ENCODE measurements at places on chromosomes 16 and 17.
A peak's percentile ranks its signal among the peaks of the same experiment; 100 is the strongest.

DNA sequence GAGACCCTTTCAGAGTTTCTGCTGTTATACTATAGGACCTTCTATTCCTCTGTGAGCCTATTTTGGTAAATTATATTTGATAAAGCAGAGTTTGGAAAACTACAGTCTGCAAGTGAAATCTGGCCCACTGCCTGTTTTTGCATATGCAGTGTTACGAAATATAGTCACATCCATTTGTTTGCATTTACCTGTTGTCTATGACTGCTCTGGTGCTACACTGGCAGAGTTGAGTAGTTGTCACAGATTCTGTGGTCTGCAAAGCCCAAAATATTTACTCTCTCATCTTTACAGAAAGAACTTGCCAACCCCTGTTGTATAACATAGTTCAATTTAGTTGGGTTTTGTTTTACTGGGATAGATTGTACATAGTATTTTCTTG is 42.3 kb downstream of the TNRC6A start:
- DNase-seq, result no peak

GRCh38 chr17:82179946-82180475 is 32.6 kb downstream of the CCDC57 start:
- DNase-seq, result no peak

GRCh38 chr16:9840761-9841665 is 341.2 kb downstream of the GRIN2A start:
- no peak for DNase-seq

GRCh38 chr16:80718480-80719220 is 85.7 kb downstream of the CDYL2 start:
- no peak for DNase-seq

DNA sequence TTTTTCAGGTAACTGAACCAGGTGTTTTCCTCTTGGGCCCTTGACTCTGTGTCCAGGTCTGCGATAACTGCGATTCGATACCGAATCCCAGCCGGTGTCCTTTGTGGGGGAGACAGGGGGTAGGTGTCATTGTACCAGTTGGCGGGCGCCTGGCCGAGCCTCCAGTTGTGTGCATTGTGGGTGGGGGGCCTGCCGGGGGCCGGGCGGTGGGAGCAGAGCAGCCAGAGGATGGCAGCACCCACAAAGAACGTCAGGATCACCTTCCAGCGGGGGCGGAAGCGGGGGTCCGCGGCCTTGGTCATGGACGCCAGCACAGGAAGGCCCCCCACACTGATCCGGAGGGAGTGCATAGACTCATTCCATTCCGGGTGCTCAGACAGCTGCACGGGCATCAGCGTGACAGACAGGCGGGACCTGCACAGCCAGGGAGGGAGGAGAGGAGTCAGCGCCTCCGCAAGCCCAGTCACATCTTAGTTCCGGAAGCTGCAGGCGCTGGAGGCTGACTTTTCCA is 12.3 kb downstream of the CANT1 start:
- no peak for DNase-seq

GRCh38 chr16:54096607-54097006 is 190.0 kb downstream of the IRX3 start:
- no peak for DNase-seq

- no peak for DNase-seq
Measured at GRCh38 chr17:7413346-7413985, 5.8 kb downstream of the NLGN2 start.

DNA sequence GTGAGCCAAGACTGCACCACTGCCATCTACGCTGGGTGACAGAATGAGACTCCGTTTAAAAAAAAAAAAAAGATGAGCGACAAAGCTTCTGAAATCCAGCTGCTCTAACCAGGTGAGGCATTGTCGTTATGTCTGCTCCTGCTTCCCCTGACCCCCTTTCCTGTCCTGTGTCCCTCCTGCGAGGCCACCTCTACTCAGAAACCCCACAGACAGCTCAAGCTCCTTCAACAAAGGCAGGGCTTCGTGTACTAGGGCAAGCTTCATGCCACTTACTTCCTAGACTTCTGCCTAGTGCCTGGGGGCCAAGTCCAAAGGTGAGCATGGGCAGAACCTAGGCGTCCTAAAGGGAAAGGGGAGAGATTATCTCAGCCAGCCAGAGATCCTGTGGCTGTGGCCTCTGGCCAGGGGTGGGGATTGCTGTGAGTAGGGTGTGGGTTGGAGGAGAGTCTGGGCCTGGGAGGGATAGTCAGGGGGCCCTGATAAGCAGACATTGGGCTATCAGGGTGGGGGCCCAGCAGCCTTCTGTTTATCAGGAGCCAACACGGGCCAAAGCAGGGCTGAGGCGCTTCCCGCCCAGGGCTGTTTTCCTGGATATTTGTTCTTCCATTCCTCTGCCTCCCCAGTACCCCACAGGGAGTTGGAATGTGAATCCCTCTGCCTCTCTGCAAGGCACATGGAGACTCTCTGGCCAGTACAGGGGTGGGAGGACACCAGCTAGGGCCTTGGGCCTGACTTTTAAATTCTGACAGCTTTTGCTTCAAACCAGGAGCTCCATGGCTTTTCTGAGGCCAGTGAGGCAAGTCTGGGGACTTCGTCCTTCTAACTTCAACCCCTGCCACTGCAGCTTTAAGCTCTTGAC is 10.4 kb downstream of the ERAL1 start:
- no peak for DNase-seq

GRCh38 chr17:78934681-78935418 is 9.7 kb upstream of the TIMP2 start:
- no peak for DNase-seq

DNA sequence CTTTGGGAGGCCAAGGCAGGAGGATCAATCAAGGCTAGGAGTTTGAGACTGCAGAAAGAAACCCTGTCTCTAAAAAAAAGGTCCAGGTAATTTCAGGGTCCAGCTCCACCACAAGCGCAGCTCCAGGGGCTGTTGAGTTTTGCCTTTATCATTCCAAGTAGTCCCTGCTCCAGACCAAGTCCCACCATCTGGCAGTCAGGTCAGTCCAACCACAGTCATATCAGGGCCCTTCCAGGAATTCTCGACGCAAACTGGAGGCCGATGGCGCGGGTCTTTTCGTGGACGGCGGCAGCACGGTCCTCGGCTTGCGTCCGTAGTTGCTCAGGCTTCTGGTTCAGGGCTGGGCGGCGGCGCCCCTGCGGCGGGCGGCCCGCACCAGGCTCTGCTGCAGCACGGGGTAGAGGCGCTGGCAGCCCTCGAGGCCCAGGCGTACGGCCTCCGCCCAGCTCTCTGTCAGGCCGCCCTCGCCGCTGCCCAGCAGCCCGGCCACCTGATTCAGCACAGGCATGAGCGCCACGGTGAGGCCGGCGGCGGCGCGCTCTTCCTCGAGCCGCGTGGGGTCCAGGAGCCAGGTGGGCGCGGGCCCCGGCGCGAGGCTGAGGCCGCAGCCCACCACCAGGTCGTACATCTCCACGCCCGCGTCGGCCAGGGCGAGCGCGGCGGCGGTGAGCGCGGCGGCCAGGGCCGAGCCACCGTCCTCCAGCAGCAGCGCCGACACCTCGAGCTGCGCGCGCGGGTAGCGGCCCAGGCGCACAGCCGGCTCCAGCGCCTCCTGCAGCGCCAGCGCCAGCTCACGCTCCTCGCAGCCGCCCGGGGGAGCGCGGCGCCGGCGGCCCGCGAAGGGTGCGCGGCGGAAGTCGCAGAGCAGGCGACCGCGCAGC is 752 bp downstream of the EXOSC6 start:
- peak; percentile 48 for DNase-seq

- DNase-seq, result no peak
Measured at GRCh38 chr17:10807704-10808128, 3.8 kb upstream of the TMEM238L start.

GRCh38 chr17:12977008-12977751 is 40.6 kb downstream of the ELAC2 start:
- no peak for DNase-seq

DNA sequence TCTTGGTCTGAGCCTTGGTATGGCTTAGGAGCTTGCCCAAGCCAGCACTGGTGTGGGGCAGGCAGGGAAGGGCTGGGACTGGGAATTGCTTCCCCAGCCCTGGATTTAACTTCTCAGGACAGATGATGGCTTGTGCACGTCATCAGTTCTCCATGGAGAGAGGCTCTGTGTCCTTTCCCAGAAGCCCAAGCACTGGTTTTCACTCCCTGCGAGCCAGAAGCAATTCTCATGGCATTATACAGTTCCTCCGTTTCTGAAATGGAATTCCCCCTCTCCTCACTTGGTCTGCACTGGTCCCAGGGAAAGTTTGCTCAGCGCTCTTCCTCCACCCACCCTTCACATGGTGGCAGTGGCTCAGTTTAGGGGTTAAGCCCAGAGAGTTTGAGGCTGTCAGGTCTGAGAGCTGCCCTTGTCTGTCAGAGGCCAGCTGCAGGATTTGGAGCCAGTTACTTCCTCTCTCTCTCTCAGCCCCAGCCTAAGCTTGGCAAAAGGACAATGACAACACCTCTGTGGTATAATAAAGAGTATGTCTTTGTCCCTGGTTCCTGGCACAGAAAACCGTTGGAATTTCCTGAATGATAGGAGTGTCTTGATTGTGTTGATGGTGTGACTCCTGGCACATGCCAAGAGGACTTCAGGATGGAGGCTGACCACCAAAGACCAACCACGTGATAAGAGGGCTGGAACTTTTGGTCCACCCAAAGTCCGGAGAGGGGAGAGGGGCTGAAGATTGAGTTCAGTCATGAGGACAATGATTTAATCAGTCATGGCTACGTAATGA is 219.6 kb upstream of the TNRC6C start:
- no peak for DNase-seq

DNA sequence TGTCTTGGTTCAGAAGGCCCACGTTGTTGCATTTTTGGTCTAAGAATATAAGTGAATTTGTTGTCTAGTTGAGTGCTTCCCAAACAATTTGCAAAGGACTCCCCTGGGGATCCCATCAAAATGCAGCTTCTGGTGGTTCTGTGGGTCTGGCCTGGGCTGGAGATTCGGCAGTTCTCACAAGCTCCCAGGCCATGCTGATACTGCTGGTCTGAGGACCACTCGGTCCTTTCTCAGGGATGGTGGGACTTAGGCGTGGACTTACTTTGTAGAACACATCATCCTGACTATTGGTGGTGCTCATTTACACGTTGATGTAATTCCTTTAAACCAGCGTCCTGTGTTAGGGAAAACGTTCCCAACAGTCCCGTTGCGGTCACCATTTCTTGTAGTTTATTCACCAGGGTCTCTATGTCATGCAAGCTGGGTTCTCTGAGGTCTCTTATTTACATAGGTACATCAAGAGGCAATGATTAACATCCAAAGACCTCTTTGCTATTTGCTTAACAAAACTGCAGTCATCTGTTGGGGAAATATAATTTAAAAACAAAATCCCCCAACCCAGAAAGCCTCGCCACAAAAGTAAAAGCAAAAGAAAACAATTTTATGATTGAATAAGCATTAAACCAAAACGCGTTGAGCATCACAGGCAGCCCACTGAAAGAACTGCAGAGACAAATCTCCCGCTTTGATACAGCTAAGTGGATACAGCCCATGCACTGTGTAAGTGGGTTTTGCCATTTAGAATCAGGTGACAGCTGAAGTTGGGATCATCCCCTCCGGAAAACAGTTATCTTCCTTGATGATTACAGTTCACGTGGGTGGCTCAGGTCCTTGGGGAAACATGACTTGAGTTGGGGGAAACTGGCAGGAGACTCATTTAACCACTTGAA is 39.0 kb upstream of the SEC14L1 start:
- DNase-seq, result no peak

GRCh38 chr17:68954146-68954896 is 871 bp downstream of the ABCA8 start:
- no peak for DNase-seq

DNA sequence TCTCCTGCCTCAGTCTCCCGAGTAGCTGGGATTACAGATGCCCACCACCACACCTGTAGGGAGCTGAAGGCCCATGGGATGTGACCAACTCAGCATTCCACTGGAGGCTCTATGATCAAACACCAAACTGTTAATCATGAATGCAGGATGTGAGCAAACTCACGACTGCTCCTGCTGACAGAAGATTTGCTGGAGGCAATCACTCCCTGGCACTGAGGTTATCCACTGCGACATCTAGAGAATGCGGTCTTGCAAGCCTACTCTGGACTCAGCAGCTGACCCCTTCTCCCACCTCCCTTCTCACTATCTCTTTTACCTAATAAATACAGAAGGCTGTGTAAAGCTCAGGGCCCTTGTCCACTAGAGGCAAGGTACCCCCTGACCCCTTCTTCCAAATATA is 4.9 kb downstream of the TEX14 start:
- no peak for DNase-seq

- no peak for DNase-seq
Measured at GRCh38 chr17:47731396-47731795, 1.6 kb upstream of the TBX21 start.

DNA sequence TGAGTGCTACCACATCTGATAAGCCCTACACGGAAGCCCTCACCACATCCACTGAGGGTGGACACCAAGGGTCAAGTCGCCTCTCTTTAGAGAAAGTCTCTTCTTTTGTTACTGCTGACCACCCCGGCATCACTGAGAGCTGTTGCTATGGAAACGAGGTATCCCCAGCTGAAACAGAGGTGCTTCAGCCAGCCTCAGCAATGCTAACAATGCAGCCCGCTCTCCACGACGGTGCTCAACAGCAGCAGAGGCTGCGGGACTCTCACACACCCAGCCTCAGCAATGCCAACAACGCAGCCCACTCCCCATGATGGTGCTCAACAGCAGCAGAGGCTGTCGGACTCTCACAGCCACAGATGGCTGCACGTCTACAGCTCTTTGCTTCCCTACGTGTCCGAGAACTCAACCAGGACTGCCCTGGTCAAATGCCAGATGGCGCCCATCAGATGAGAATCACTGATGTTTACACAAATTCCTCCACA is 41.4 kb downstream of the VPS53 start:
- no peak for DNase-seq

- DNase-seq, result no peak
Measured at GRCh38 chr16:49452578-49452977, 79.0 kb downstream of the C16orf78 start.

DNA sequence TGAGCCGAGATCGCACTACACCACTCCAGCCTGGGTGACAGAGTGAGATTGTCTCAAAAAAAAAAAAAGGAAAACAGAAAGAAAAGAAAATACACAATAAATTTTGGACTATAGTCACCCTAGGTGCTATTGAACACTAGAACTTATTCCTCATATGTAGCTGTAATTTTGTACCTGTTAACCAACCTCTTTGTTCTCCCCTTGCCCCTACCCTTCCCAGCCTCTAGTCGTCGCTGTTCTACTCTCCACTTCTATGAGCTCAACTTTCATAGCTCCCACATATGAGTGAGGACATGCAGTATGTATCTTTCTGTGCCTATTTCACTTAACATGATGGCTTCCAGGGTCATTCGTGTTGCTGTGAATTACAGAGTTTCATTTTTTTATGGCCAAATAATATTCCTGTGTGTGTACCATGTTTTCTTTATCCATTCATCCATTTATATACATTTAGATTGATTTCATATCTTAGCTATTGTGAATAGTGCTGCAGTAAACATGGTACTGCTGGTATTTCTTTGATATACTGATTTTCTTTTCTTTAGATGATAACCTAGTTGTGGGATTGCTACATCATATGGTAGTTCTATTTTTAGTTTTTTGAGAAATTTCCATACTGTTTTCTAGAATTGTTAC is 28.3 kb downstream of the VPS35L start:
- peak; percentile 30 for DNase-seq
